Effector memory CD8-positive, alpha-beta T cell (primary cell): ENCODE measurements at places on chromosomes 7 and 10.

DNA sequence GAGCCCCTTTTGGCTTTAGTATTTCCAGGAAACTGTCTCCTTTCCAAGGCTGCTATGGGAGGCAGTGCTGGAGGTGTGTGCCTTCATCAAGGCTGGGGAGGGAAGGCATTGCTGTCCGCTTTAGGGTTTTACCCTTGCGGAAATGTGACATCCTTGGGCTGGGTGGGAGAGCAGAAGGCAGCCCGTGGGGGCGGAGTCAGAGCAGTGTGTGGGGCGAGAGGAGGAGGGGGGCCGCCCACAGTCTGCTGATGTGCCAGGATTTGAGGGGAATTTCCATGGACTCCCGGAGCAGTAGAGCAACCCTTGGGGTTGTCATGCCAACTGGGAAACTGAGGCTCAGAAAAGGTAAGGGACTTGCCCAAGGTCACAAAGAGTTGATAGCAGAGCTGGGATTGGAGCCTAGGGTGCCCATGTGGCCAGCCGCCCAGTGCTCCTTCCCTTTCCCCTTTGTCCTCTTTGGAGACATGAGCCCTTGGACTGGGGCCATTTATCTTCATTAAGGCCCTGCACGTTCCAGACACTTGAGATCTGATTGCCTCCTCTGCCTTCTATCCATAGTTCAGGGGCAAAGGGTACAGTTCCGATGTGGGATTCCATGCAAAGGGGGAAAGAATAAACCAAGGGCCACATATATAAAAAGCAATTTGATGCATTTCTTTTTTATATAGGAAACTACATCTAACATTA, 22.2 kb downstream of the TSPAN15 start:
- peaks cover 3% of the 10 kb centered on the region for H3K36me3 ChIP-seq
- H3K27ac ChIP-seq: no peak overlapping the region
- H3K27me3 ChIP-seq: peaks cover 39% of the 10 kb centered on the region
- no peak for DNase-seq
- H3K4me3 ChIP-seq: no peak overlapping the region

- no peaks in the 10 kb centered on the region for H3K27me3 ChIP-seq
- H3K4me1 ChIP-seq: no peaks in the 10 kb centered on the region
- no peak overlapping the region for H3K27ac ChIP-seq
- DNase-seq: no peak
Observed at GRCh38 chr7:113832196-113832745, 86.5 kb downstream of the PPP1R3A start.

GRCh38 chr7:139635526-139636302, 112.2 kb downstream of the CLEC2L start:
- H3K27me3 ChIP-seq: no peaks in the 10 kb centered on the region
- peaks cover 7% of the 10 kb centered on the region for H3K36me3 ChIP-seq
- peak; percentile 5 for DNase-seq
- H3K4me3 ChIP-seq: no peak overlapping the region
- peak overlapping the region; percentile 73 for H3K27ac ChIP-seq

- no peaks in the 10 kb centered on the region for H3K36me3 ChIP-seq
- no peak overlapping the region for H3K4me3 ChIP-seq
- peaks cover 19% of the 10 kb centered on the region for H3K27me3 ChIP-seq
- H3K4me1 ChIP-seq: no peaks in the 10 kb centered on the region
- no peak overlapping the region for H3K27ac ChIP-seq
Observed at GRCh38 chr7:20828947-20829346, 42.3 kb upstream of the SP8 start.
